ENCODE measurements at places on chromosomes 4 and X.

GRCh38 chr4:102825261-102826091 is 1.9 kb downstream of the UBE2D3 start:
- DNase-seq = peak; percentile 17

- no peak for DNase-seq
These were observed 433.5 kb downstream of the AFF2 start for GRCh38 chrX:148933881-148934280.

GRCh38 chr4:87330761-87331160 is 8.1 kb upstream of the HSD17B13 start:
- DNase-seq = no peak

- DNase-seq = no peak
These were observed 6.8 kb downstream of the RBM47 start for GRCh38 chr4:40622913-40623312.

GRCh38 chr4:87835743-87836142 is 3.0 kb downstream of the MEPE start:
- no peak for DNase-seq
